Activated CD4-positive, CD25-positive, alpha-beta regulatory T cell treated with anti-CD3 and anti-CD28 coated beads, Interleukin-2, amount 50 U/mL, for 24 hours (primary cell): ENCODE measurements at places on chromosomes 2 and 18.

DNA sequence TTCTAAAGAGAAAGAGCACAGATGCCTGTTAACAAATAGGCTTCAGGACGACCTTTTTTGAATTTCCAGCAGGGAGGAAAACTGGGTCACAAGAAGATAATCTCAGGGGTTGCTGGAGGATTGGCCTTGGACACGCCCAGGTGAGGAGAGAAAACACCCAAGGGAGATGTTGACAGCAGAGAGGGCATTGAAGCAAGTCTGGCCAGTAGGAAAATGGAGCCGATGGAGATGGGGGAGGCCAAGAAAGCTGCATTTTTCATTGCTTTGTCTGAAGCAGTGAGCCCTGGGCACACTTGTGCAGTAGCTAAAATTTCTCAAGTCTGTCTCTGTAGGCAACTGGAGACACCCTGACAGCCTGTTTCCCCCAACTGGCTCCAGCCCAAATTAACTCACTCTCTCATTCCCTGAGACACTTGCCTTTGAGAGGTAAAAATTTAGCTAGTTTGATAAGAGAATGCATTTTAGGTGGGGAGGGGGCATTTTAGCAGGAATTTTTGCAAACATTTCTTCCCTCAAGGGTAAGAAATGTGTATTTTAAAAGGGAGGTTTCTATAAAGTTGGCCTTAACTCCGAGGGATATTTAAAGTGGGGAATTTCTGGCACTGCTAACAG lies 165.5 kb downstream of the TGIF1 start:
- no peak for ATAC-seq

DNA sequence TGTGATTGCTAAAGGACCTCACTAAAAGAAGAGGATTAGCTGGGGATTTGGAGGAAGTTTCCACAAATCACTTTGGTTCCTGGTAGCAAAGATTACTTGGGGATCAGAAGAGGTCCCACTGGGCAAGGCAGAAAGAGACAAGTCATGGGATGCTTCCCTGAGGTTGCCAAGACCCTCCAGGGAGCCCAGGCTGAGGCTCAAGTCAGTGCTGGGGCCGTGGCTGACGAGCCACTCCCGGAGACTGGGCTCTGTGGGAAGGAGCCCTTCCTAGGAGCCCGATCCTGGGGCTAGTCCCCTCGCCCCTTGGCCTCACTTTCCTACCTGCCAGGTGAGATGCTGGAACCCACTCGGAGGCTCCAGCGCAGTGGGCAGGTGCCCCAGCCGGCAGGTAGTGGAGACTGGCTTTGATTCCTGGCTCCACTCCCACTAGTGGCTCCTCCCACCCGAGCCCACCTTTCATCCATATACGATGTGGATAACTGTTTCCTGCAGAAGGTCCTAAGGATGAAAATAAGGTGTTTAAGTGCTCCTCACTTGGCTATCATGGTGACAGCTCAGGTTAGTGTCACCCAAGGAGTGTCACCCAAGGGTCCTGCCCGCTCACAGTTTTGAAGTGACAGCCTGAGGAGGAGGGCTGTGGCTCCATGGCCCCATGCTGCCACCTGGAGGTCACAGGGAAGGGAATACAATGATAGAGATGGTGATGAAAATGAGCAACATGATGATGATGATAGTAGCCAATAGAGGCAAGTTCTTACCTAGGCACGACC lies 100.5 kb downstream of the CAPN13 start:
- ATAC-seq = peak; percentile 80

DNA sequence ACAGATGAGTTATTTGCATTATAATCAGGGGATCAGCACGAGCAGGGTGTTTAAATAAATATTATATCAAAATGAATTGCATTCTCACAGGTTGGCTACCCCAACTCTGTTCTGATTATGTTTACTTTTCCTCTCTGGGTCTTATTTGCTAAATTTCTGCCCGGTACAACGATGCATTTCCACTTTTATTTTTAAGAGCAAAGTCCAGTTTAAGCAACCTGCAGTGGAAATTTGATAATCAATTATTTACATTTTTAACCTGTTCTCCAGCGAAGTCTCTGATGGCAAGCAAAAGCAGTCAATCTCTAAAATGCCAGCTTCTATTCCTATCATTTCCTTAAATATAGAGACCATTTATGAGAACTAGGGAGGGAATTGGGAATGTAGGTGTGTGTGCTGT lies 966.6 kb upstream of the SOX11 start:
- no peak for ATAC-seq

- ATAC-seq = no peak
Measured at GRCh38 chr2:16625201-16625729, 40.4 kb downstream of the CYRIA start.

GRCh38 chr18:48142353-48142752 lies 211.9 kb upstream of the SMAD2 start:
- no peak for ATAC-seq

DNA sequence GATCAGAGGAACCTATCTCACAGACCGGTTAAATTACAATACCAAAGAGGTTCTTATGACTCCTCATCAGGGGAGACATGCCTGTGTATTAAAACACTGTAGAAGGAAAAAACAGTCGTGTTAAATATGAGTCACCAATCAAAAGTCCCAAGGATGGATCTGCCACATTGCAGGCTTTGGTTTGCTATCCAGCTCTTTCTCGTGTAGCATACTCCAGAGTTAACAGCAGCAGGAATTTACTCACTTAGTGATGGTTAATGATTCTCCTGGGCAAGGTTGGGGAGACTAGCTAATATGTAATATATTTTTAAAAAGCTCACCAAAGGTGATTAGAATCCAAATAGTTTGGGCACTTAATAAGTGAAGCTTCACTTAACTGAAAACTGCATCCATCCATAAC lies 109.7 kb downstream of the MBD5 start:
- ATAC-seq = no peak

- no peak for ATAC-seq
Measured at GRCh38 chr2:54859997-54860701, 136.7 kb downstream of the EML6 start.

DNA sequence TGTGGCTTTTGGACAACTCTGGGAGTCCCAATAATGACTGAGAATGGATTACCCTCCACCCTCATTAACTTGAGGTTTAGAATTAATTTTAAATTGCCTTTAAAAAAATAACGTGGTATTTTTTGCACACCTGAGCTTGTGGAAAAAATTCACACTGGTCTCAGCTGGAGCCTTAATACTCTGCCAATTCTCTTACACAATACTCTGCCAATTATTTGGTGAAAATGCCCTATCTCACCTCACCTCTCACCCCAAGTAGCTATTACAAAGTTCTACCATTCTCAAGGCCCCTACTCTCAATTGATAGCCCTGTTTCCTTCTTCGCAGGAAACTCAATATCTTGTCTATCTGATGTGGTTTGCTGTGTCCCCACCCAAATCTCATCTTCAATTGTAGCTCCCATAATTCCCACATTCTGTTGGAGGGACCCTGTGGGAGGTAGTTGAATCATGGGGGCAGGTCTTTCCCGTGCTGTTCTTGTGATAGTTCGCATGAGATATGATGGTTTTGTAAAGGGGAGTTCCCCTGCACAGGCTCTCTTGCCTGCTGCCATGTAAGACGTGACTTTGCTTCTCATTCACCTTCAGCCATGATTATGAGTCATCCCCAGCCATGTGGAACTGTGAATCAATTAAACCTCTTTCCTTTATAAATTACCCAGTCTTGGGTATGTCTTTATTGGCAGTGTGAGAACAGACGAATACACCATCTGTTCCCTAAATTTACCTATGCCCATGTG lies 27.4 kb upstream of the C2orf69 start:
- no peak for ATAC-seq

DNA sequence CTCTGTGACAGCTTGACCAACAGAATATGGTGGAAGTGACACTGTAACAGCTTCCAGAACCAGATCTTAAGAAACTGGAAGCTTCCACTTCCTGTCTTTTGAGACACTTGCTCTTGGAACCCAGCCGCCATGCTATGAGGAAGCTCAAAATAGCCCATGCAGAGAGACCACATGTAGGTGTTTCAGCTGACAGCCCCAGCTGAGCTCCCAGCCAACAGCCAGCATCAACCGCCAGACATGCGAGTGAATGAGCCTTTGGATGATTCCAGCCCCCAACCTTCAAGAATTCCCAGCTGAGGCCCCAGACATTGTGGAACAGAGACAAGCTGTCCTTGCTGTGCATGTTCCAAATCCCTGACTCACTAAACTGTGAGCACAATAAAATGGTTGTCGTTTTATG lies 27.9 kb downstream of the ACVR1 start:
- no peak for ATAC-seq

DNA sequence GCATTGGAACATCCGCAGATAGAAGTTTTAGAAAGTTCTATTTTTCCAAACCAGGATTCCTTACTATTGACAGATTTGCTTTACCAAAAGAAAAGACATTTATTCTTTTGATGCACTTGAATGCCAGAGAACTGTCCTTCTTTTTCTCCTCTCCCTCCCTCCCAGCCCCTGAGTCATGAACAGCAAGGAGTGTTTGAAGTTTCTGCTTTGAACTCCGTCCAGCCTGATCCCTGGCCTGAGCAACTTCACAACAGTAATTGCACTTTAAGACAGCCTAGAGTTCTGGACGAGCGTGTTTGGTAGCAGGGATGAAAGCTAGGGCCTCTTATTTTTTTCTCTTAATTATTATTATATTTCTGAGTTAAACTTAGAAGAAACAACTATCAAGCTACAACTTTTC lies 33.6 kb downstream of the APCDD1 start:
- no peak for ATAC-seq

DNA sequence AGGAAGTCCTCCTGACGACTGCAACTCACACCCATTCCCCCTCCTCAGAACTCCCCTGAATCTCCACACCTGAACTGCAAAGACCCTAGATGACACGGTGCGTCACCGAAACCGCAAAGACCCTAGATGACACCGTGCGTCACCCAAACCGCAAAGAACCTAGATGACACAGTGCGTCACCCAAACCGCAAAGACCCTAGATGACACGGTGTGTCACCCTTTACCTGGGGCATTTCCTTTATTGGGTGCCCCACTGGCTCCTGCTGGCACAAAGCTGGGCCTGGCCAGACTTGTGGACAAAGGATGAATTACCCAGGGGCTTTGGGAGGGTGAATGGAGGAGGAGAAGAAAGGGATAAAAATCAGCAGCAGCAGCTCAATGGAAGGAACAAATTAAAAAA lies 123.8 kb downstream of the CELF4 start:
- no peak for ATAC-seq

- no peak for ATAC-seq
Measured at GRCh38 chr18:51503351-51503750, 305.9 kb upstream of the MEX3C start.
